Esophagus squamous epithelium (tissue), 5 donors: ENCODE measurements at places on chromosomes 16 and 17.

- DNase-seq: no peak
These were observed 197.1 kb upstream of the PSMD7 start for GRCh38 chr16:74099530-74099929.

DNA sequence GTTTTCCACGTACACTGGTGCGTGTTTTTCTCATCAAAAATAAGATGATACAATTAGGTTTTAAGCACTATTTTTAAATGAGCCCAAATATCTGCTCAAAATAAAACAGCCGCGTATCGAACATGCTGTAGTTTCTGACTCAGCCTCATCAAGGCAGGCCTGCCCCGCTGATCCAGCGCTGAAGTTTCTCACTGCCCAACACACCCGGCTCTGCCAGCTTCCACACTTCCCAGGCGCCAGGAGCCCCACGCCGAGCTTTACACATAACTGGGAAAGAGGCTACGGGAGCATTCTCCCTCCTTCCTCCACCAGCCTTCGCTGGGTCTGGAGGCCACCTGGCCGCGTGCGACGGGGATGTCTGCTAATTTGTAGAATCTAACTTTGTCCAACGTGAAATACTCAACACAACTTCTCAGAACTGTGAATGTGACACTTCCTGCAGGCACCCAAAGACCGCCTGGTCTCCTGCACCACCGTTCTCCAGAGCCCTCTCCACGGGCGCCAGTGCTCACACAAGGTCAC is 42.1 kb downstream of the MAP1LC3B start:
- no peak for DNase-seq

DNA sequence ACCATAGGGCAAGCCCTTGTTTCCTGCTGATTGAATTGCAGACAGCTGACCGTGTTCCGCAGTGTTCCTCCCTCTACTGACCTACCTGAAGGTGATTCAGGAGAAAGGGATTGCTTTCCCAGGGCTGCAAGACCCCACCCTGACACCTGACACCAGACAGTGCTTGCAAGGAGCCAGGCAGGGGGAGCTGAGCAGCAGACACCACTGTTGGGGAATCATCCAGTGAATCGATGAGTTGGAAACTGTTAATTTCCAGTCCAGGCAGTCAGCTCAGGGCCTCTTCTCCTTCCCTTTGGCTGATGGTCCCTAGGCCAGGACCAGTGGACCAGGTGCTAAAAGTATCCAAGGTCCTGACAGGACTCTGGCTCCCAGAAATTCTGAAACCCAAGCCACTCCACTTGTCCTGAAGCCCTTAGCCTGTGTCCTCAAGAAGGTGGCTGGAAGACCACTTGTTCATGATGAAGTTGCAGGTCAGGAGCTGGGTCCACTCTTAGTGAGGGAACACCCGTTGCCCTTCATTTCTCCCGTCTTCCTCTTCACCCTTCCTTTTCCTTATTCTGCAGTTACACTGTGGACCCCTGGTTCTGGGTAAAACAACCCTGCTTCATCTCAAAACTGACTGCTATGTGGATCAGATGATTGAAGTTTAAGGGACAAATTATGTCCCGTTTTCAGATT is 9.5 kb upstream of the UNK start:
- no peak for DNase-seq

DNA sequence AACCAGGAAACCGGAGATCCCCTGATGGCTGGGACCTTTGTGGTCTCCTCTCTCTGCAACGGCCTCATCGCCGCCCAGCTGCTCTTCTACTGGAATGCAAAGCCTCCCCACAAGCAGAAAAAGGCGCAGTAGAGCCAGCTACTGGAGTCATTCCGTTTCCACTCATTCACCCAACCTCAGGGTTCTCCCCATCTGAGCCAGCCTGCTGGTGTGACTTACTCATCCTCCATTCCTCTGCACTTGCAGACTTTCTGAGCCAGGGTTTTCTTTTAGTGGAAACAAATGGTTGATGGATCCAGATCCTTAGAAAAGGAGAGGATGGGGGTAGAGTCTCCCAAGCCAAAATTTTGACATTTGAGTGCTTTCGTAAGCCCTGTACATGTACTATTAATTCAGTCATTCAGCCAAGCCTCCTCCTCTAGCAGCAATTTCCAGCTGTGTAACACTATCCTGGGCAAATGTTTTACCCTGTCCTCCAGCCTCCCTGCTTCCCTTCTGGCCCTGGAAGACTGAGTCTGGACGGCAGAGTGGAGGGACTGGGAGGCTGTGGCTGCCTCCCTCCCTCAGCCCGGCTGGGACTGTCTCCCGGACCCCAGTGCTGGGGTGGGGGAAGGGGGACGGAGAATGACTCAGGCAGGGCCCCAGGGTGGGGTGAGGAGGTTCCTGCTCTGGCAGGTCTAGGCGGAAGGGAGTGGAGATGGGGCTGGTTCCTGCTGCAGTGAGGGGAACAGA is 2.3 kb downstream of the SOX15 start:
- DNase-seq: no peak

- DNase-seq: no peak
These were observed 215.1 kb downstream of the KATNIP start for GRCh38 chr16:27764869-27765675.

- no peak for DNase-seq
These were observed 195.2 kb upstream of the CHMP6 start for GRCh38 chr17:80796430-80796861.

- no peak for DNase-seq
These were observed 65.4 kb upstream of the ADAMTS18 start for GRCh38 chr16:77500286-77500598.

DNA sequence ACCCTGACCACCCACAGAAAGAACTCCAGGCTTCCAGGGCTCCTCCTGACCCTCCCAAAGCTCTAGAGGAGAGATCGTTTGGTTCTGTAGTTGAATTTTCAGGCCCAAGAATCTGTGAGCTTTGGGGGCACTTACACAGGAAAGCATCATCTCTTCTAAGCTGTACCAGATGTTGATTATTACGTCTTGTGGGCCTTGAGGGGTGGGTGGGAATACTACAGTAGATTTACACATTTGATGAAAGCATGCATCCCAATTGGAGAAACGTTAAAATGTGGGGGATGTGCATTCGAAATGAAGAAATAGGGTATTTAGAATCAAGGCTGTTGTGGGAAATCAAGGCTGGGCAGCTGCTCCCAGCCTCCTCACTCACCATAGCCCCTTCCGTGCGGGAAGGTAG is 61.9 kb downstream of the MGAT5B start:
- no peak for DNase-seq

DNA sequence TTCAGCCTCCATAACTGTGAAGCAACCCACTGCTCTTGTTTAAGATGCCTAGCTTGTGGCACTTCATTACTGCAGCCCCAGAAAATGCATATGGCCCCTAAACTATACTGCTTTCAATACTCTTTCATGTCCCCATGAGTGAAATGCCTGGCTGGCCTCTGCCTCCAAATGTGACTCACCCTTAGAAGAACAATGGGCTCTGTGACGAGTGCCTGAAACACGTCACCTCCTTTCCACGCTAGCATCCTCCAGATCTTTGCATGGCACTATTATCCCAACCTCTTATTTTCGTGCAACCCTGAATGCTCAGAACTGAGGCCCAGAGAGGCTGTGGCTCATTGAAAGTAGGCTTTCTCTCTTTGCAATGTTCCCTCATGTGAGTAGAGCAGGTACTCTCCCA is 233.1 kb downstream of the CBLN1 start:
- DNase-seq: no peak

DNA sequence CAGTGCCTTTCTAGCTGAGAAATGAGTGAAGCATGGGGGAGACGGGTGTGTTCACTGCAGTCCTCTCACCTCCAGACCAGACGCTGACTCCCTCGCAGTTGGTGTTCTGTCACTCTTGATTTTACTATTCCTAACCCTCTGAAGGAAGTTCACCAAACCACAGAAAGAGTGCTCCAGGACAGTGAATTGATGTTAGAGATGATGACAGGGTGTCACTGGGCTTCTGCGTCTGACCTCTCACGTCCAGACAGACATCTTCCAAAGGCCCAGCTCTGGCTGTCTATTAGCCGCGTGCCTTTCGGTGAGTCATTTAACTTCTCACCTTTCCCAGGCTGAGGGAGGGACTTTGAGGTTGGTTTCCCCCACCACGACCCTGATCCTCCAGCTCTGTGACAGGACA is 8.2 kb downstream of the CRAMP1 start:
- no peak for DNase-seq

- no peak for DNase-seq
These were observed 52.3 kb downstream of the MSI2 start for GRCh38 chr17:57308543-57309186.
